Karpas-422 (cell line): ENCODE measurements at places on chromosomes 2 and 18. TPM values are rescaled to one million over a fixed set of nuclear protein-coding genes. Genes with fewer than 3 reads are reported as not detected.

The UCN gene
- 2.5 and 7.1 TPM in 2 replicates for total RNA-seq

The SLC25A12 gene
- total RNA-seq = 45.4 and 55.8 TPM in 2 replicates

The LRP2 gene
- not detected in 2 replicates for total RNA-seq

The SERPINB11 gene
- not detected in 2 replicates for total RNA-seq

The UPP2 gene
- not detected in 2 replicates for total RNA-seq

The SPEG gene
- not detected in 2 replicates for total RNA-seq

The ALPP gene
- not detected in 2 replicates for total RNA-seq

The EPB41L3 gene
- total RNA-seq = not detected in 2 replicates

The MATN3 gene
- not detected in 2 replicates for total RNA-seq

- H3K27me3 ChIP-seq = no peaks in the 10 kb centered on the region
- no peaks in the 10 kb centered on the region for H3K36me3 ChIP-seq
- H3K4me1 ChIP-seq = peaks cover 4% of the 10 kb centered on the region
Observed at GRCh38 chr18:3966642-3967358, 488.3 kb downstream of the DLGAP1 start.

DNA sequence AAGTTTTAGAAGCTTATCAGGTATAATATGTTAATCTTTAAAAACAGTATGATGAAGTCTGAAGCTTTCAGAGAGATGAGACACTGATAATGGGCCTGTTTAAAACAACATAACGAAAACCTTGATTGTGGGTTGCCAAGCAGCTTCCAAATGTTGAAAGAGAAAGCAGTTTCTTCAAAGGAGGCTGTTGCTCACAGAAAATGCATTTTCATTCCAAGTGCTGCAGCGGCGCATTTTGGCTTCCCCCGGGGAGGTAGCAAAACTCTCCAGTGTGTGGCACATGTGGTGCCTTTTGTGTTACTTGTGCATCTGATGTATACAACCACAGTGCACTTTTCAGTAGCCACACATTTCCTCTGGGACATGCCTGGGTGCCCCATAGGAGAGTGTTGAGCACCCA is 66.1 kb downstream of the TMEFF2 start:
- H3K27ac ChIP-seq = no peak overlapping the region
- no peak overlapping the region for H3K4me3 ChIP-seq
- no peaks in the 10 kb centered on the region for H3K36me3 ChIP-seq
- H3K4me1 ChIP-seq = no peaks in the 10 kb centered on the region
- no peak for DNase-seq
- no peaks in the 10 kb centered on the region for H3K27me3 ChIP-seq

GRCh38 chr18:56168049-56168781 is 470.2 kb downstream of the TXNL1 start:
- no peak for DNase-seq
- H3K27me3 ChIP-seq = no peaks in the 10 kb centered on the region
- no peaks in the 10 kb centered on the region for H3K36me3 ChIP-seq

- DNase-seq = no peak
Observed at GRCh38 chr2:205358351-205358815, 323.9 kb upstream of the NRP2 start.

DNA sequence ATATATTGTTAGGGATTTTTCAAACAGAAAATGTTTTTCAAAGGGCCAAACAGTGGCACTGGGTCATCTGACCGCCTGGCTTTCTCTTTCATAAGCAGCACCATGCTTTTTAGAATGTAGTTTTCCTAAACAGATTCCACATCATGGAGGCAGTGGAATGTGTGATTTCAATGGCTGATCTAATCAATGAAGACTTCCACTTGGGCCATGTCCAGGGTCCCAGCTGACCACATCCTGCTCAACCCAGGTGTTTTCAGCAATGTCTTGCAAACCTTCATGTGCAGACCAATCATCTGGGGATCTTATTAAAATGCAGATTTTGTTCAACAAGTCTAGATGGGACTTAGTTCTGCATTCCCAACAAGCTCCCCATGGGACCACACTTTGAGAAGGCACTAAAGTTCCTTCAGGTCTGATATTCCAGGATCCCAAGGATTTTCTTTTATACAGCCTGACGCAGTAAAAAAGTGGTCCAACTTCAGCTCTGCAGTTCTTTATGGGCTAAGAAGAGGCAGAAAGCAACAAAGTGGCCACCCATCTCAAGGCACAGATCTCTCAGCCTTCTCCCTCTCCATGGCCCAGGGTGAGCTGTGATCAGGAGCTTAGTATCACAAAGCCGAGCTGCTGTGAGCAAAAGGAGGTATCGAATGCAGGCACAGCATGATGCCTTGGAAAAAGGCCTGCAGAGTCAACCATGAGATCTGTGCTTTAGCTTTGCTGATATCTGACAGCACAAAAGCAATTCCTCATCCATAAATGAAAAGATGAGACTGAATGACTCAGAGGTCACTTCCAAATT is 3.7 kb downstream of the ALKAL2 start:
- H3K4me3 ChIP-seq = no peak overlapping the region
- no peaks in the 10 kb centered on the region for H3K4me1 ChIP-seq

GRCh38 chr2:112699984-112700667 is 20.7 kb upstream of the NT5DC4 start:
- H3K36me3 ChIP-seq = no peaks in the 10 kb centered on the region
- H3K4me1 ChIP-seq = no peaks in the 10 kb centered on the region
- no peaks in the 10 kb centered on the region for H3K27me3 ChIP-seq
- no peak for DNase-seq
- H3K27ac ChIP-seq = no peak overlapping the region
- H3K4me3 ChIP-seq = no peak overlapping the region

DNA sequence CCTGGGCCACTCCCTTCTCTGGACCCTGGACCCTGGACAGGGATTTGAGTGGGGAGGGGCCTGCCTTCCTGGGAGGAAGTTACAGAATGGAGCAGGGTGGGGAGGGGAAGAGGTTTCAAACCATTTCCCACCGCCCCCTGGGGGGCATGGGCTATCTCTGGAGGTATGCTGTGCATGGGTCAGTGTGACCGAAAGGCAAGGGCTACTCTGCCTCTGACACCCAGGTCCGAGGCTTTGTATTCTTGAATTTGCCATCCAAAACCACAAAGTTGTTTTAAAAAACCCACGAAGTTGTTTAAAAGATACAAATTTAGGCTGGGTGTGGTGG is 46.9 kb downstream of the GORASP2 start:
- no peaks in the 10 kb centered on the region for H3K27me3 ChIP-seq
- H3K4me1 ChIP-seq = peaks cover 21% of the 10 kb centered on the region
- no peak overlapping the region for H3K4me3 ChIP-seq
- DNase-seq = no peak

- no peaks in the 10 kb centered on the region for H3K36me3 ChIP-seq
- no peaks in the 10 kb centered on the region for H3K4me1 ChIP-seq
- DNase-seq = no peak
- H3K27me3 ChIP-seq = no peaks in the 10 kb centered on the region
- no peak overlapping the region for H3K27ac ChIP-seq
- H3K4me3 ChIP-seq = no peak overlapping the region
Observed at GRCh38 chr2:171201271-171201670, 40.6 kb upstream of the TLK1 start.

- DNase-seq = no peak
- H3K27ac ChIP-seq = no peak overlapping the region
- no peak overlapping the region for H3K4me3 ChIP-seq
- H3K36me3 ChIP-seq = no peaks in the 10 kb centered on the region
- no peaks in the 10 kb centered on the region for H3K4me1 ChIP-seq
Observed at GRCh38 chr2:79757526-79757925, 244.7 kb downstream of the CTNNA2 start.

GRCh38 chr2:231926761-231927565 is 767 bp upstream of the NPPC start:
- peak overlapping the region; percentile 60; the same call in 1 of the 2 replicates for H3K4me3 ChIP-seq
- H3K27me3 ChIP-seq = no peaks in the 10 kb centered on the region
- H3K4me1 ChIP-seq = peaks cover 45% of the 10 kb centered on the region

GRCh38 chr2:16104949-16105668 is 164.8 kb downstream of the MYCN start:
- H3K27me3 ChIP-seq = no peaks in the 10 kb centered on the region
- H3K4me1 ChIP-seq = no peaks in the 10 kb centered on the region
- H3K4me3 ChIP-seq = no peak overlapping the region
- DNase-seq = no peak
- H3K36me3 ChIP-seq = no peaks in the 10 kb centered on the region

GRCh38 chr2:68172521-68172920 is 14.8 kb downstream of the PNO1 start:
- H3K27me3 ChIP-seq = no peaks in the 10 kb centered on the region
- peaks cover 31% of the 10 kb centered on the region for H3K4me1 ChIP-seq
- no peak for DNase-seq
- H3K4me3 ChIP-seq = no peak overlapping the region

- H3K4me3 ChIP-seq = no peak overlapping the region
- no peaks in the 10 kb centered on the region for H3K27me3 ChIP-seq
- no peak for DNase-seq
Observed at GRCh38 chr18:35089382-35089781, 48.2 kb downstream of the MAPRE2 start.

DNA sequence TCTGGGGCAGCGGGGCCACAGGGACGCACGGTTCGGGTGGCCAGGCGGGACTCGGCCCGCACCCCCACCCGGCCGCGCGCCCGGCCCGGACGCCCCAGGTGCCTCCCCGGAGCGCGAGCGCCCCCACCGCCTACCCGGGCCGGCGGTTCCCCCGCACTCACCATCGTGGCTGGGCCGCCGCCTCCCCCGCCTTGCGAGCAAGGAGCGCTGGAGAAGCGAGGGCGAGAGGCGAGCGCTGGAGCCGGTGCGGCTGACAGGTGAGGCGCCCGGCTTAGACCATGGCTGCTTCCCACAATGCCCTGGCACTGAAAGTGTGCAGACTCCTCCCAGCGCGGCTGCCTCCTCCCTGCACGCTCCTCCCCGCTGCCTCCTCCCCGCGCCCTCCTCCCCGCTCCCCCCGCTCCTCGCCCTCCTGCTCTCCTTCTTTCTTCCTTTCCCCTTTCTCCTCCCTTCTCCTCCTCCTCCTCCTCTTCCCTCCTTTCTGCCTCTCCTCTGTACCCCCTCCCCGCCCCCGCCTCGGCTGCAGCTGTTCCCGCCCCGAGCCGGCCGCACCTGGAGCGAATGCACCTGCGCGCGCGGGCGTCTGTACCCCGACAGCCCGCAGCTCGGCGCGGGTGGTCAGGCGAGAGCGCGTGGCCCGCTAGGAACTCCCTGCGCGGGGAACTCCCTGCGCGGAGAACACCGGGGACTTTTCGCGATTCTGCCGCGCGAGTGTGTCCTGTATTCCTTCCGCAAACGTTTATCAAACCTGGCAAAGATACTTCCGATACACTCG is at the start of gene AP1S3:
Gene AP1S3, minus strand, starts transcription at position 296 of the 775 bp plus-strand sequence. Its CDS starts 132 bp downstream, at position 164.
- H3K4me3 ChIP-seq = peak within 1 kb of the TSS; percentile 84
- H3K36me3 ChIP-seq = no peaks in the 10 kb centered on the region
- H3K4me1 ChIP-seq = peaks cover 17% of the 10 kb centered on the region
- DNase-seq = peak; percentile 77
- no peaks in the 10 kb centered on the region for H3K27me3 ChIP-seq

DNA sequence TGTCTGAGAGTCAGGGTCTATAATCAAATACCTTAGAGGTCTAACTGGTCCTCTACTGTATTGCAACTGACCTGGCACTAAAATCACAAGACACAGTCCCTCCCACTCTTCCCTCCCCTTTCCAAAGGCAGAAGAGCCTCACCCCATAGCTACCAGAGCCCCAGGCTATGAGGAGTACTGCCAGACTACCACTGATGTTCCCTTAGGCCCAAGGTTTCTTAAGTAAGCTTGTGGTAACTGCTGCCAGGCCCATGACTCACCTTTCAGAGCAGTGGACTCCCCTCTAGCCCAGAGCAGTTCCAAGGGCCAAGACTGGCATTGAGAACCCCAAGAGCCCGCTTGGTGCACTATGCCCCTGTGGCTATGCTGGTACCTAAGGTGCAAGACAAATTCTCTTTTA is 1193.4 kb downstream of the DSC3 start:
- H3K27me3 ChIP-seq = no peaks in the 10 kb centered on the region
- H3K27ac ChIP-seq = no peak overlapping the region
- H3K36me3 ChIP-seq = no peaks in the 10 kb centered on the region
- no peaks in the 10 kb centered on the region for H3K4me1 ChIP-seq
- no peak for DNase-seq
- no peak overlapping the region for H3K4me3 ChIP-seq

- H3K27me3 ChIP-seq = no peaks in the 10 kb centered on the region
- H3K36me3 ChIP-seq = peaks cover 7% of the 10 kb centered on the region; the same call in 1 of the 2 replicates
- DNase-seq = peak; percentile 97
- H3K4me3 ChIP-seq = peak overlapping the region; percentile 89
- H3K4me1 ChIP-seq = peaks cover 64% of the 10 kb centered on the region
Observed at GRCh38 chr18:79949697-79950487, 1.6 kb downstream of the SLC66A2 start.

DNA sequence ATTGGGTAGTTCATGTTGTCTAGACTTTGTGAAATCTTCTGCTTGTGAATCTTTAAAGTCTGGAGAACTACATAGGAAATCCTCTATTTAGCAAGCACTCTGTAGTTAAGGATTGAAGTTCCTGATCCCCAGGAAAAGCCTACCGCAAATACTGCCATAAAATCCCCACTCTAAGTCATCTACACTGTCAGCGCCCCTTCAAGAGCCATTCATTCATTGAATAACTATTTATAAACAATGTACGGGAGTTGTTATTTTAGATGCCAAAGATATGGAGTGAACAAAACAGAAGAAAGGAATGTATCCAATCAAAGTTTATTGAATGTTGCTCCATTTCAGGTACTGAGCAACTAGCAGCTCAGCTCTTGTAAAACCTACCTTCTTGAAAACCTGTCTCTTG is 36.5 kb upstream of the SLC39A10 start:
- H3K4me1 ChIP-seq = peaks cover 12% of the 10 kb centered on the region
- no peak for DNase-seq

GRCh38 chr18:51824746-51825145 is 515.3 kb upstream of the DCC start:
- no peaks in the 10 kb centered on the region for H3K27me3 ChIP-seq
- no peaks in the 10 kb centered on the region for H3K36me3 ChIP-seq
- no peak overlapping the region for H3K4me3 ChIP-seq
- H3K27ac ChIP-seq = no peak overlapping the region
- no peak for DNase-seq

DNA sequence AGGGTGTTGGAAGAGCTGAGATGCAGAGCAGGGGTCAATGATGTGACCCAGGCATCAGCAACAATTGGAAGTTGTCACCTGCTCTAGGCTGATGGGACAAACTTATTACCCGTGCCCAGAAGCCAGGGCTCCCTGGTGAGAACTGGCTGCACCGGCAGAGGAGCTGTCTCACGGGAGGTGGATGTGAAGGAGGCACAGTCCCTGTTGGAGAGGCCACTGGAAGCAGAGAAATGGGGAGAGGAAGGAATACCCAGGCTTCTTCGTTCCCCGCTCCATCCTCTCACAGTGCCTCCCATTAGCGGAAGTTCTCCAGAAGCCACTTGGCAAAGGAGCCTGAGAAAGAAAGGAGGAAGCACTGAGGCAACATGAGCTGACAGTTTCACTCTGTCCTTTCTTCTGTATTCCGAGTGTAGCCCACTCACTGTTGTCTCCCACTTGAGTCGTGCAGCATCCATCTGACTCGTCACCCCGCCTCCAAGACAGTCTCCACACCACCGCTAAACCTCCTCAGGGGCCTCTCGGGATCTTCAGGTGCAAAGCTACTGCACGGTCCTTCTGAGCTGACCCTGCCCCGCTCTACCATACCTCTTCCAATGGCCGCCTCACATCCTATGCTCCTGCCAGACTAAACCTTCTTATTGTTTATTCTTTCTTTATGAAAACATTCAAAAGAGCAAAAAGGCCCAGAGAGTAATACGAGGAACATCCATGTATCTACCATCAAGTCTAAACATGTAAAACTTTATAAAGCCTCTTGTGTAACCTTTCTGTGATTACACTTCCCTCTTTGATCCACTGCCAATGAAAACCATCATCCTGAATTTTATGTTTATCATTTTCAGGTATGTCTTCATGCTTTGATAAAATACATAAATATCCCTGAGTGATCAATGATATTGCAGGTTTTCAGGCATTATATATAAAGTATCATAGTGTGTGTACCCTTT is 19.1 kb upstream of the AFTPH start:
- no peaks in the 10 kb centered on the region for H3K4me1 ChIP-seq
- H3K27me3 ChIP-seq = no peaks in the 10 kb centered on the region
- H3K4me3 ChIP-seq = no peak overlapping the region
- H3K36me3 ChIP-seq = no peaks in the 10 kb centered on the region
- no peak overlapping the region for H3K27ac ChIP-seq
- DNase-seq = no peak
